Stimulated activated CD4-positive, alpha-beta T cell treated with anti-CD3 and anti-CD28 coated beads, Interleukin-12 subunit alpha, Interleukin-12 subunit beta, amount 100 ng/mL, for 24 hours (primary cell): ENCODE measurements at places on chromosomes 7 and 10.

DNA sequence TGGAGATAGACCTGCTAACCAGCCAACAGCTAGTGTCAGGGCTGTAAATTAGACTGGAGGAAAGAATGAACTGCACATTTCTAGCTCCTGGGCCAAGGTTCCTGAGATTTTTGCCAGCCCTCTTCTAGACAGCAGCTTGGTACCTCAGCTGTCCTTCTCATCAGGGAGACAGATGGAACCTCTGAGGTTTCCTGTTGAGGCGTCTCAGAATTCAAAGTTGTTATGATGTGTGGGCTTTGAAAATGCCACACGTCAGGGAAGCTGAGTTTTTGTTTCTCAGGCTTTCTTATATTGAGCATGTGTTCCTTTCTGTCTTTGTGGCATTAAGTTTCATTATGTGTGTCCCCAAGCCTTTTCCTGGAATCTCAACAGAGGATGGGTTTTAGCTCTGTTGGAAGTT lies 736.6 kb downstream of the AUTS2 start:
- no peak for DNase-seq

DNA sequence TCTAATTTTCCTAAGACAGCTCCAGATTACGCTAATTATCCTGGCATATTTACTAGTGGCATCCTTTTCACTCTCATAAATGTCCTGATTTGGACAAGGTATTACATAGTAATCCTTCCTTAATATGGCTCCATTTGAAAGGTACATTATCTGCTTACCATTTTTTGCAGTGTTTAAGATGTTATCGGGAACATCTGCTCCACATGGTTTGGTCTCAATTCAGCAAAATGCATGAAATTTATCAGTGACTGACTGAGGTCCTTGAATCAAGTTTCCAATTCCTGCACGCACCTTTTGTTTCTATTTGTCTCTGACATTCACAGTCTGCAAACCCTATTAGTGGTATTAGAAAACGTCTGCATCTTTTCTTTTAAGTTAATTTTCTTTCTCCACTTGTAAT lies 384.1 kb upstream of the KIAA1217 start:
- no peak for DNase-seq

- DNase-seq, result no peak
These were observed 116.9 kb upstream of the PCGF5 start for GRCh38 chr10:91103384-91104192.

DNA sequence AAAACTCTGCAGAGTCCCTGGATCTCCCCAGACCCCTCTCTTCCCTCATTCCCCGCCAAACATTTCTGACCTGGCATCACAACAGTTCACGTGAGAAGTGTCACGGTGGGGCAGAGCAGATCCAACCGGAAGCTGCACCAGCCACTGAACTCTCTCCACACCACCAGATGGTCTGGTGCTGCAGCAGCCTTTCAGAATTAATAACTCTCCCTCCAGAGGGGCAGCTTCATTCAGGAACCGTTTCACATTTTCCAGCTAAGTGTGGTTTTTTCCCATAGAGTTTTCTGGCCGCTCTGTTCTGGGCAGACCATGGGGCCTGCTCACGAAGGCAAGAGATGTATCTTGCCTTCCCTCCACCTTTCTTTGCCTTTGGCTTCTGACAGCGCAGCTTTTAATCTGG lies 486.7 kb upstream of the GALNT17 start:
- DNase-seq, result no peak

- DNase-seq, result no peak
These were observed 10.2 kb downstream of the IKZF5 start for GRCh38 chr10:122998360-122998917.

DNA sequence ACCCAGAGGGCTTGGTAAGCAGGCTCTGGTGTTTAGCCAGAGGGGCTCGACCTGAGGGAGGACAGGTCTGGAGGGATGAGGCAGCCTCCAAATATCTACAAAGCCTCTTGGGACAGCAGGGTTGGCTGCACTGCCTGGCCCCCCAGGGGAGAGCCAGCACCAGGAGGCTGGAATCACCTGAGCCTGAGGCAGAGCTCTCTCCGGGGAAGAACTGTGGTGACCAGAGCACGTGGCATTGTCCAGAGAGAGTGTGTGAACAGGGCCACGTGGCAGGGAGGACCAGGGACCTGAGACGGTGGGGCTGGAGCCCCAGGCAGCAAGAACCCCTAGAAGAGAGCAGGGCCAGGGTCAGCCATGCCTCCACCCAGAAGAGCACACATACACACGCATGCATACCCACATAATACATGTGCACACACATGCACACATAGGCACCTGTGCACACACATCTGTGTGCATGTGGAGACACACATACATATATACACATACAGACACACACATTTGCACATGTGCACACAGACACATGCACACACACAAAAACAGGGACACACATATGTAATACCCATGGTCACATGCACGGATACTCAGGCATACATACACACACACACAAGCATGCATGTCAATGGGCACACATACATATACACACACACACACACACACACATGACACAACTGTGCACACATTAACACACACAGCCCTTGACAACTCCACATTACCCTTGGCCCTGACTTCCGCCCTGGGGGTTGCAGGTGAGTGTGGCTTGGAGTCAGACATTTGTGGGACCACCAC lies 94.9 kb downstream of the MYL10 start:
- no peak for DNase-seq

GRCh38 chr10:24834869-24835268 lies 111.2 kb upstream of the ARHGAP21 start:
- DNase-seq, result no peak

- no peak for DNase-seq
These were observed at the start of gene ZNF853 for GRCh38 chr7:6614953-6615722. ZNF853 (plus strand) TSS chr7:6615610; CDS start chr7:6616175, 565 bp downstream.
